Progenitor cell of endocrine pancreas (in vitro differentiated cells): ENCODE measurements at places on chromosomes 3 and 15. TPM values are rescaled to one million over a fixed set of nuclear protein-coding genes. Genes with fewer than 3 reads are reported as not detected.

P2RY13 gene
- total RNA-seq: not detected in 2 replicates

CASR gene
- 2.3 and 2.5 TPM in 2 replicates for total RNA-seq

ANKRD63 gene
- not detected in 2 replicates for total RNA-seq

- peaks cover 19% of the 10 kb centered on the region for H3K36me3 ChIP-seq
- no peak overlapping the region for H3K27ac ChIP-seq
- DNase-seq: peak; percentile 39
- no peaks in the 10 kb centered on the region for H3K4me1 ChIP-seq
Observed at GRCh38 chr15:55846116-55846707, 103.3 kb upstream of the PRTG start.

- no peak overlapping the region for H3K4me3 ChIP-seq
- no peak overlapping the region for H3K27ac ChIP-seq
- peaks cover 7% of the 10 kb centered on the region for H3K27me3 ChIP-seq
- no peak for DNase-seq
Observed at GRCh38 chr3:168847291-168847883, 751.7 kb upstream of the GOLIM4 start.

GRCh38 chr15:37017031-37017625, 83.2 kb downstream of the MEIS2 start:
- H3K27ac ChIP-seq: peak overlapping the region; percentile 54
- peaks cover 8% of the 10 kb centered on the region for H3K36me3 ChIP-seq

DNA sequence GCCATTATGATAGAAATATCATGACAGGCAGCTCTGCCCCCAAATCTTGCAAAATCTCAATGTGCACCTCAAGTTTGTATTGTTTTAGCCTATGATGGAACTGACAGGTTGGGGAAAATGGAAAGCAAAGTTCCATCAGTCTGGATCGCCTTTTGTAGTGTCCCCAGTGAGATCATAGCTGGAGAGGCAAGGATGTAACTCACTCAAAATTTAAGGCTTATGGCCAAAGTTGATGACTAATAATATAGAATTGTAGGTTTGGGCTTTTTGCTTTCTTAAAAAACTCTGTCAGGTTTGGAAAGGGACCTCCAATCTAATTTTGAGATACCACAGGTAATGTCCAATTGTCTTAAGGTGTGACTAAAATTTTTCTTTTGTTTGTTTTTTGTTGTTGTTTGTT, 1.4 kb upstream of the ACP3 start:
- H3K36me3 ChIP-seq: peaks cover 9% of the 10 kb centered on the region
- H3K4me3 ChIP-seq: no peak overlapping the region
- H3K4me1 ChIP-seq: peaks cover 24% of the 10 kb centered on the region
- H3K27me3 ChIP-seq: no peaks in the 10 kb centered on the region
- no peak for DNase-seq
- H3K27ac ChIP-seq: peak overlapping the region; percentile 59

GRCh38 chr3:154422694-154423093, 7.3 kb downstream of the GPR149 start:
- H3K27ac ChIP-seq: no peak overlapping the region
- H3K27me3 ChIP-seq: peaks cover 29% of the 10 kb centered on the region
- H3K36me3 ChIP-seq: no peaks in the 10 kb centered on the region
- H3K4me1 ChIP-seq: no peaks in the 10 kb centered on the region
- no peak for DNase-seq

GRCh38 chr15:90191794-90192509, 9.2 kb upstream of the SEMA4B start:
- peaks cover 3% of the 10 kb centered on the region for H3K36me3 ChIP-seq
- no peak for DNase-seq
- H3K27me3 ChIP-seq: no peaks in the 10 kb centered on the region

- H3K4me3 ChIP-seq: no peak overlapping the region
- DNase-seq: no peak
- no peaks in the 10 kb centered on the region for H3K4me1 ChIP-seq
- peaks cover 19% of the 10 kb centered on the region for H3K27me3 ChIP-seq
Observed at GRCh38 chr3:187696021-187696420, 6.3 kb downstream of the RTP2 start.

DNA sequence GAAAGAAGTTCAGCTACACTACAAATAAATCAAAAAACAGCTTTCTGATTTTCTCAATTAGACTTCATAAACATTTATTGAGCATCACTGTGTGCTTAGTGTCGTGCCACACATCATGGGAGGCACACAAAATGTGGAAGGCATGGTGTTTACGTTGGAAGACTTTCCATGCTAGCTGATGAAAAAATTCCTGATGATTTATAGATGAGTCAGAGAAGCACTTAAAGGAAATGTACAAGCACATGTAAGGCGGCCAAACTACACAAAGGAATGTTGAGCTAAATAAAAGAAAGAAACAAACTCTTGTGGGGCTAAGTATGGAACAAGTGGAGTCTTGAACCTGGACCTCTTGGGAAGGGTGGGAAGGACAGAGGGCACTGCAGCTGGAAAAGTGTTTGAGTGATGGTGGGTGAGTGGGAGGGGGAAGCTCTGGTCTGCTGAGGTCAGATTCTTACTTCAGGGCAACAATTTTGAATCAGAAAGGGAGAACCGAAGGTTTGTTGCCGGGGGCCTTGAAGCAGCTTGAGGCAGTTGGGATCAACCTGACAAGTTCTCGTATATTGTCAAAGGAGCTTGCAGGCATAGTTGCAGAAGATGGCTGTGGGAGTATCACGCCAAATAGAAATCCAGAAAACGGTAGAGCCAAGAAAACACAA, 66.9 kb downstream of the FOXB1 start:
- H3K4me3 ChIP-seq: no peak overlapping the region
- H3K4me1 ChIP-seq: peaks cover 6% of the 10 kb centered on the region
- H3K27me3 ChIP-seq: peaks cover 19% of the 10 kb centered on the region
- no peak for DNase-seq

GRCh38 chr3:136251511-136251910, 1.4 kb downstream of the PCCB start:
- H3K4me3 ChIP-seq: peak overlapping the region; percentile 91
- H3K36me3 ChIP-seq: peaks cover 5% of the 10 kb centered on the region
- no peak overlapping the region for H3K27ac ChIP-seq
- DNase-seq: no peak
